AG09309 (cell line): ENCODE measurements at places on chromosomes 16 and 17.

GRCh38 chr16:84916850-84917249 is 94.5 kb downstream of the ZDHHC7 start:
- no peak for DNase-seq

DNA sequence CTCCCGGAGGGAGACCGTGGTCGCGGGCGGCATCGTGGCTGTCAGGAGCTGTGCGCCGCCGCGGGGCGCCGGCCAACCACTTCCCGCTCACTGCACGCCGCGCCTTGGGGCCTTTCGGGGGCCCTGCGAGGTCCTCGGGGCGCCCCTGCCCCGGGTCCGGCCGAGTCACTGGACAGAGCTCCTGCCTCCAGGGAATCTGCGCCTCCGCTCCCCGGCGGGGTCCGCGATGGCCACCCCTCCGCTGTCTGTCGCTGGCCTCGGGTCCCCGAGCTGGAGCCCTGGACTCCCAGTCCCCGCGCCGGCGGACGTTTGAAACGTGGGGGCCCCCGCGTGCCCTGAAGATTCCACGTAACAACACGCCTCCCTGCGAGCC is at the start of gene QRICH2:
QRICH2 (minus strand) TSS at position 311 of the 373 bp plus-strand sequence; CDS start at position 33, 278 bp downstream.
- no peak for DNase-seq

DNA sequence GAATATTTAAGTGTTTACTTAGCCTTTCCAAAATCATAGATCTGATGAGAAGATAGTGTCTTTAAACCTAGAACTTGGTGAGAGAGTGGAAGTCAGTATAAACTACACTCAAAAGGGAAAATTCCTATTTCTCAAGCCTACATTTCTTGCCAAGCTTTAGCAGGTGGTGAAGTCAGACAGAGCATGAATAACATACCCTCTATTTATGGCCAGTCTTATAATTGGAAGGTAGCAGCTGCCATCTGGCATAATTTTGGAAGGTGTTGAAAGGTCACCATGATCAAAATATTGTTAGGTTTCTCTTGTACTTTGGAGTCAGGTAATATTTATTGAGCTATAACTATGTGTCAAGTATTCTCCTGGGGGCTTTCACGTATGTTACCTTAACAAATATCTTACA is 729.3 kb upstream of the KIF2B start:
- no peak for DNase-seq

DNA sequence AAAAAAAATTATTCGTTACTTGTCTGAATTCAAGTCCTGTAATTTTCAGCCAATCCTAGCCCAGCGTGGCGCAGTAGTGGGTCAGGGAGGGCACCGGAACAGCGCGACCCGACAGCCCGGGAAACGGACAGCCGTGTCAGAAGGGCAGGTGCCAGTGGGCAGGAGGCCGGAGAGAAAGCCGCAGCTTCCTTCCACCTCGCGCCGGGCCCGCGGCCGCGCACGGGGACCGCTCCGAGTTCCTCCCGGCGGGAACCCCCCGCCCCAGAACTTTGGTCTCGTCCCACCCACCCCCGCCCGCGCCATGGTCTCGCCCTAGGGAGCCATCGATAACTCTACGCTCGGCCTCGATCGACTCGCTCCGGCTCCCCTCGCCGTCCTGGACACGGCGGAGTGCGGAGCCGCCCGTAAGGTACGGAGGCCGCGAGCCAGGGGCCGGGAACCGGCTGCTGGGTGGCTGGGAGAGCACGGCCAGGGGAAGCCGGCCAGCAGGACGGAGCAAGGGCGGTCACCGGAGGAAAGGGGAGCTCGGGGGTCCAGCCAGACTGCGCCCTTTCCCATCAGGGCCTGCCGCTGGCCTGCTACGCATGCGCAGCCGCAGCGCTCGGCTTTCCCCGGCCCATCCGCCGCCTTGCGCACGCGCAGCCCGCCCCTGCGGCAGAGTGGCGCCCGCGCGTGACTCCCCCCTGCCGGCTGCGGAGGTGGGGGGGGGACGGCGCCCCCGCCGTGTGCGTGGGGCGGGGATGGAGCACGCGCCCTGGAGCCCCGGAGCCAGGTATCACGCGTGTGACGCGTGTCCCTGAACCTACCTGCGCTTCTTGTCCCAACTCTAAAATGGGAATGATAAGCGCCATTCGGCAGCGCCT is at the start of gene MLST8:
MLST8 (plus strand) TSS at position 351 of the 863 bp plus-strand sequence. CDS start 632 bp downstream, outside the sequence.
- DNase-seq, result peak; percentile 33

GRCh38 chr17:3977387-3977786 is 13.2 kb upstream of the ATP2A3 start:
- no peak for DNase-seq

- DNase-seq, result no peak
Observed at GRCh38 chr17:77854083-77854758, 104.3 kb upstream of the TNRC6C start.

GRCh38 chr17:61587807-61588660 is 3.0 kb downstream of the NACA2 start:
- DNase-seq, result no peak

DNA sequence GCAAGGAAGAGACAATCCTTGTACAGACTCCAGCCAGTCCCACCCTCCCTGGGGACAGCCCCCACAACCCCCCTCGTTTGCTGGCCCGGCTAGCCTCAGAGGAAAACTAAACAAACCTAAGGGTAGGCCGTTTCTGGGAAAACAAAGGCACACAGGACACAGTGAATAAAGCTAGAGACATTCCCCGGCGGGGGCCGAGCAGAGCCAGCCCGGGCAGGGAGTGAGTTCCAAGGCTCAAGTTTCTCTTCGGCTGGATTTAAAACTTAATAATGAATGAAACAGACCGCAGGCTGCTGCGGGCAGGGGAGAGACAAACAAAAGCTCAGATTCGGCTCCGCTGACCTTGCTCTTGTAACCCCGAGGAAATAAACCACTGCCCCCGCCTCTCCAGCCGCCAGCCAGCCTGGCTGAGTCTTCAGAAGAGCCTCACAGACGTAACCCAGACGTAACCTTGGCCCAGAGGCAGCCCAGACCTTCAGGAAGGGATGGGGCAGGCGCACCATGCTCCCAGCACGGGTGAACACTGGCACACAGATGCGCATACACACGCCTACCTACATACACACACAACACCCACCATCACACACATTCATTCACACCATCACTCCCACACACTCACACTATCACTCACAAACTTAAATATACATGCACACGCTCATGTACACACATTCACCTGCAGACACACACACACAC is 216.0 kb downstream of the ZNF423 start:
- DNase-seq, result no peak

GRCh38 chr17:7020894-7021664 is 1.8 kb upstream of the BCL6B start:
- DNase-seq, result no peak
